ENCODE measurements at places on chromosomes 16 and 17.

DNA sequence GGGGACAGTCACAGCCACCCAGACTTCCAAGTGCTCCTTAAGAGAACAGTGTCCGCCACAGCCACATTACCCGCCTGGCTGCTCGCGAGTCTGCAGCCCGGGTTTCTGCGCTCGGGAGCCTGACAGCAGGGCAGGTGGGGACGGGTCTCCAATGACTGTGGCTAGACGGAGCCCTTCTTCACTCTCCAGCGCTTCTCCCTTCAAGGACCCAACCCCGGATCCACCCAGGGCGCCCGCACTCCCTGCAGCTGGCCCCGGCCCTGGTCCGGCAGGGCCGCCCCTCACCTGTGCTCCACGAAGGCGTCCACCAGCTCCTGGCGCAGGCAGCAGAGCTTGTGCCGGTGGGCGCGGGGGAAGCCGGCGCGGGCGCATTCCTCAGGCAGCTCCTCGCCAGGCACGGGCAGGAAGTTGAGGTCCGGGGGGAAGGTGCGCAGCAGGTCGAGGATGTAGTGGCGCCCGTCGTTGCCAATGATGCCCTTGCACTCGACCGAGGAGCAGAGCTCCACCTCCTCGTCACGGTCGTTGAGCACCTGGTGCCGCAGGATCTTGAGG lies 13.9 kb downstream of the CLUH start:
- no peak for DNase-seq

DNA sequence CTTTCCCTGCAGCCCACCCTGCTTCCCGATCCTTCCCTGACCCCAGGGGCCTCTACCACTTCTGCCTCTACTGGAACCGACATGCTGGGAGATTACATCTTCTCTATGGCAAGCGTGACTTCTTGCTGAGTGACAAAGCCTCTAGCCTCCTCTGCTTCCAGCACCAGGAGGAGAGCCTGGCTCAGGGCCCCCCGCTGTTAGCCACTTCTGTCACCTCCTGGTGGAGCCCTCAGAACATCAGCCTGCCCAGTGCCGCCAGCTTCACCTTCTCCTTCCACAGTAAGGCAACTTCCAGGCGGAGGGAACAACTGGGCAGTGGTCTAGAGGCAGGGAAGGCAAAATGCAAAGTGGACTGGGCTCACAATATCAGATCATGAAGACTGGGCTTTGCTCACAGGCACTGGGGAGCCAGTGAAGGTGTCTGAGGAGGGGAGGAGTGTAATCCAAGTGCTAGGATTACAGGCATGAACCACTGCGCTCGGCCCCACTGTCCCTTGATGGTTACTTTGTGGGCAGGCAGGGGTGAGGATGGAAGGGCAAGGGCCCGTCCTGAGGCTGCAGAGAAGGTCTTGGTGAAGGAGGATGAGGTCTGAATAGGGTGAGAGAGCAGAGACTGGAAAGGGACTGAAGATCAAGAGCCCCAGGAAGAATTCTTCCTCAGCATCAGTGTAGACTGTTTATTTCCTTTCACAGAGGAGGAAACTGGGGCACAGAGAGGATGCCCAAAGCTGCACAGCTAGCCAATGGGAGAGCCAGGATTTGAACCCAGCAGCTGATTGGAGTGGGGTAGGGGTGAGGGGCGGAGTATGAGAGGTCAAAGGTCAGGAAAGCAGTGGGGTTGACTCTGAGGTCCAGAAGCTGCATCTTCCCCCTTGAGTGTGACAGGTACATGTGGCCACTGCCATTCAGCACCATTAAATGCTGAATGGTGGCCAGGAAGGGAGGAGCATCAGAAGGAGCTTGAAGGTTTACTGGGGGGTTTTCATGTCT lies 16.5 kb upstream of the ADGRG3 start:
- DNase-seq: no peak

- no peak for DNase-seq
These were observed 232.2 kb downstream of the ZNF423 start for GRCh38 chr16:49623501-49624266.

GRCh38 chr17:49581648-49581998 lies 6.0 kb downstream of the NXPH3 start:
- DNase-seq: no peak

DNA sequence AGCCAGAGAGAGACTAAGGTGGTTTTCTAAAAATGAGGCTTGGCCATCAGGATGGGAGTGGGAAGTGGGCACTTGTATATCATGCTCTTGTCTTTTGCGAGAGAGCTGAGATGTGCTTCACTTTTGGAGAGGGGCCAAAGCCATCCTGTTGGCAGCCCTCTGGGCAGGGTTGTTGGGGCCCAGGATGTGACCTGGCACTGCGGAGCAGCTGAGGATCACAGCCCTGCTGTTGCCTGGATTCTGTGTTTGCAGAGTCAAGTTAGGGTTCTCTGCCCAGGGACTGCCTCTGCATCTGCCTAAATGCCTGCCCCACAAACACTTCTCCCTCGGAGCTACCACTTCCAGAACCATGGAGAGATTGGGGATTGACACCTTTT lies 71.2 kb downstream of the PLD6 start:
- no peak for DNase-seq

DNA sequence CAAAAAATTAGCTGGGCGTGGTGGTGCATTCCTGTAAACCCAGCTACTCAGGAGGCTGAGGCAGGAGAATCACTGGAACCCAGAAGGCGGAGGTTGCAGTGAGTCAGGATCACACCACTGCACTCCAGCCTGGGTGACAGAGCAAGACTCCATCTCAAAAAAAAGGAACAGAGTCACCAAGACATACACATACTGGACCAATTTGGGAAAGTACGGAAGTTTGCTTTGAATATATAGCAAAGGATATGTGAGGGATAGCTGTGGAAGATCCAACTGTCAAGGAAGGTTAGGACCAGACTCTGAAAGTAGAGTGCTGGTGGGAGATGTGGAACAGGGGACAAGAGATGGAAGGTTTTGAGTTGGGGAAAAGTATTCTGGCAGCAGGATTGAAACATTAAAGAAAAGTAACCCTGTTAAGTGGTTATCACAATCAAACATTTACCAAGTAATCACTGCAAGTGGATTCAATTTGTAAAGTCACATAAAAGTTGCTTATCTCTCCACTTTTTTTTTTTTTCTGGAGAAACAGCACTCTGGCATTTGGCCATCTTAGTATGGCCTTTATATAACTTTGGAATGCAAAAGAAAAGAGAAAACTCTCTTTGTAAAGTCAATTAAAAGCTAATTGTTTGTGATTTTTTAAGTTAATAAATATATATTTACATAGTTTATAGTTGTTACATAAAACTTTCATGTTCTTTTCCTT lies 259.4 kb upstream of the TBX2 start:
- DNase-seq: peak; percentile 60

DNA sequence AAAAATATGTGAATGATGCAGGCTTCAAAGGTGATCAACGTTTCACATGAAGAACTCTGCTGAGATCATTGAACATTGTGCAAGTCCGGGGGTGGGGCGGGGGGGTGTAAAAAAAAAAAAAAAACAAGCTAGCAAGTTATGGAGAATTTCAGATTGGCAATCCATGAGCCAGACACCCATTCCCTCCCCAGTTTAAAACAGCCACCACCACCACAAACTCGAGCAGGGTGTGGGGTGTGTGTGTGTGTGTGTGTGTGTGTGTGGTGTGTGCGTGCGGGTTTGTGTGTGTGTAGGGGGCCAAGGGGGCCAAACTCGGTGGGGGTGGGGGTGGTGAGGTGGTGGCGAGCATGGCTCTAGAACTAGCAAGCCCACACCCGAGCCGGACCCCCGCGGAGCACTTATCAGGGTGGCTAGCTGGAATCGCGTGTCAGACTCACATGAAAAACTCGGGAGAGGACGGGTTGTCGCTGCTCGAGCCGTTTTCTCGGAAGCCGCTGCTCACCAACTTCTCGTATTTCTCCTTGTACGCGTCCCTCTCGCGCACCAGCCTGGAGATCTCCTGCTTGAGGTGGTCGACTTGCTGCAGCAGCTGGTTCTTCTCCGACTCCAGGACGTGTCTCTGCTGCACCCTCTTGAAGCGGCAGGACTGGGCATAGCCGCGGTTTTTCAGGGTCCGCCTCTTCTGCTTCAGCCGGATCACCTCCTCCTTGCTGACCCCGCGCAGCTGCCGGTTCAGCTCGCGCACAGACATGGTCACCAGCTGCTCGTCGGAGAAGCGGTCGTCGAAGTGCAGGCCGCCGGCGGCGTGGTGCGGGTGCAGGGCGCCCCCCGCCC lies 2.0 kb downstream of the MAF start:
- DNase-seq: peak; percentile 71

- no peak for DNase-seq
These were observed 4.6 kb upstream of the ZFHX3 start for GRCh38 chr16:73052576-73052975.

GRCh38 chr17:9817086-9817485 lies 4.8 kb downstream of the GSG1L2 start:
- DNase-seq: no peak

DNA sequence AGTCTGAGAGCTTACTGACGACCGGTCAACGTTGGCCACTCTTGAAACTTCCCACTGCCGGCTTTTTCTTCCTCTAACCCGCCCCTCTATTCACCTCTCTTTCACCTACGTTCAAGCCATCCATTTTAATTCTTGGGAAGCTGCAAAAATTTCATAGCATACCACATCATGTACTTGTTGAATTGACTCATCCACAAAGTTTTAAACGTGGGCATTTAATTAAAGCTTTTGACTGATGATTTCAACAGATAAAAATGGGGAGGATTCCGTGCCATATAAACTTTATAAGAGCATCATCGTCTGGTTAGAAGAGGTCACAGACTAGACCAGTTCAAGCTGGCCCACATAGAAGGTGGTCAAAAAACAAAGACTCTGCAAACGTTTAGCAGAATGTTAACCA lies 22.5 kb downstream of the VPS53 start:
- no peak for DNase-seq

DNA sequence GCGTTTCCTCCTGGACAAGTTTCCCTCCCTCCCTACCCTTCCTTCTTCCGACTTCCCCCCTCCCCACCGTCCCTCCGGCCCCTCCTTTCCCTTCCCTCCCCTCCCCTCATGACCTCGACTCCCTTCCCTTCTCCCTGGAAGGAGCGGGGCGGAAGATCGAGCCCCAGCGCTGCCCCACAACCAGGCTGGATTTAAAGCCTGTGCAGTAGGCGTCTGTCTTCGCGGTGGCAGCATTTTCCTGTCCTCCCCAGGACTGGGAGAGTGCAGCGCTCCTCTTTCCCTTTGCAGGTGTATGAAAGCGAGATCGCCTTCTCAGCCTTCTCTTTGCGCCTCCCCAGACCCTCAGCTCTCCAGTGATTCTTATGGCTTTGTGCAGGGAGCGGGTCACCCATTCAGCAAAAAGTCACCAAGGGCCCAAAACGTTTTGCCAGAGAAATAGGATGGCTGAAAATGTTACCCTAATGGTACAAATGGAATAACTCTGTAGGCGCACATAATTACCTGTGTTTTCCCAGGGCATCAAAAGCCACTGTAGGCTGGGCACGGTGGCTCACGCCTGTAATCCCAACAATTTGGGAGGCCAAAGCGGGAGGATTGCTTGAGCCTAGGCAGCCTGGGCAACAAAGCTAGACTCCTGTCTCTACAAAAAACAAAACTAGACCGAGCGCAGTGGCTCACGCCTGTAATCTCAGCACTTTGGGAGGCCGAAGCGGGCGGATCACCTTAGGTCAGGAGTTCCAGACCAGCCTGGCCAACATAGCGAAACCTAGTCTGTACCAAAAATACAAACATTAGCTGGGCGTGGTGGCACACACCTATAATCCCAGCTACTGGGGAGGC lies 40.8 kb downstream of the SLFN12L start:
- DNase-seq: no peak

- peak; percentile 54 for DNase-seq
These were observed 474 bp downstream of the CLN3 start for GRCh38 chr16:28491230-28491969.

DNA sequence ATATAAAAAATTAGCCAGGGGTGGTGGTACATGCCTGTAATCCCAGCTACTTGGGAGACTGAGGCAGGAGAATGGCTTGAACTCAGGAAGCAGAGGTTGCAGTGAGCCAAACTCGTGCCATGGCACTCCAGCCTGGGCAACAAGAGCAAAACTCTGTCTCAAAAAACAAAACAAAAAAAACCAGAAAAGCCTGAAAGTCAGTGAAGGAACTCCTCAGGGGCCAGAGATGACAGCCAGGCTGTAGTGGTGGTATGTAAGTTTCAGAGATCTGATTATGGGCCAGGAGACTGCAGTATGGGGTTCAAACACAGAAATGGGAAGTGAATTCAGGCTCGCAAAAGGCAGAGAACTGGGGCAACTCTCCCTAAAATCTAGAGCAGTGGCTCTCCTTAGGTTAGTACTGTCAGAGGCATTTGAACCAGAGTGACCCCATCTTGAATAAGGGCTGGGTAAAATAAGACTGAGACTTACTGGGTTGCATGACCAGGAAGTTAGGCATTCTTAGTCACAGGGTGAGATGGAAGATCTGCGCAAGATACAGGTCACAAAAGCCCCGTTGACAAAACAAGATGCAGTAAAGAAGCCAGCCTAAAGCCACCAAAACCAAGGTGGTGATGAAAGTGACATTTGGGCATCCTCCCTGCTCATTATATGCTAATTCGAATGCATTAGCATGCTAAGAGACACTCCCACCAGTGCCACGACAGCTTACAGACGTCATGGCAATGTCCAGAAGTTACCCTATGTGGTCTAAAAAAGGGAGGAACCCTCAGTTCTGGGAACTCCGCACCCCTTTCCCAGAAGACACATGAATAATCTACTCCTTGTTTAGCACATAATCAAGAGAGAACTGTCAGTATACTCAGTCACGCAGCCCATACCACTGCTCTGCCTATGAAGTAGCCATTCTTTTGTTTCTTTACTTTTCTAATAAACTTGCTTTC lies 120.2 kb upstream of the XYLT1 start:
- peak; percentile 1 for DNase-seq

GRCh38 chr17:64418506-64419339 lies 28.1 kb upstream of the PECAM1 start:
- peak; percentile 78 for DNase-seq
